NCI-H146 (cell line): ENCODE measurements at places on chromosomes 6 and 20.

DNA sequence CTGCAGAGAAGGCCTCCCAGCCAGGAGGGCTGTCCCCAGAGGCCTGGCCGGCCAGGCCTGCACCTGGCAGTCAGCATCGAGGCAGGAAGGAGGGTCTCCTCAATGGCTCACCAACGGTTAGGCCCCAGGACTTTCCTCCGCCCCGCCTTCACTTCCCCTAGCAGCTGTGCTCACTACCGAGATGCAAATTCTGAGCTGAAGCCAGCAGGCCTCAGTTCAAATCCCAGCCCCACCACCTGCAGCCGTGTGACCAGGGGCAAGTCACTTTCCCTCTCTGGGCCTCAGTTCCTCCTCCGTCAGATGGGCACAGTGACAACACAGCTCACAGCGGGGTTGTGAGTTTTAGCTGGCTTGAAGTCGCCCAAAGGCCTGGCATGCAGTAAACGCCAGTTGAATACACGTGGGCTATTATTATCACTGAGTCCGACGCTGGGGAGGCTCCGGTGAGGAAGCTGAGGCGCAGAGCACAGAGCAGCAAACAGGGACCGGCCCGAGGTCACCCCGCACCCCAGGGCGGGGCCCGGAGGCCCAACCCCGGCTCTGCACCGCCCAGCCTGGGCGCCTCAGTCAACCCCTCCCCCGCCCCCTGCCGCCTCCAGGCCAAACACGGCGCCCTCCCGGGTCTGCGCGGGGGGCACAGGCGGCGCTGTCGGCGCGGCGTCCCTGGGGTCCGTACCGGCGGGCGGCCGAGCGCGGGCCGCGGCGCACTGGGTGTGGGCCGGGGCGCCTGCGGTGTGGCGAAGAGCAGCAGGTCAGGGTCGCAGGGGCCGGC is 671 bp downstream of the E2F1 start:
- DNase-seq, result peak; percentile 91

GRCh38 chr20:7516621-7517111 is 423.6 kb downstream of the HAO1 start:
- peak; percentile 14 for DNase-seq

DNA sequence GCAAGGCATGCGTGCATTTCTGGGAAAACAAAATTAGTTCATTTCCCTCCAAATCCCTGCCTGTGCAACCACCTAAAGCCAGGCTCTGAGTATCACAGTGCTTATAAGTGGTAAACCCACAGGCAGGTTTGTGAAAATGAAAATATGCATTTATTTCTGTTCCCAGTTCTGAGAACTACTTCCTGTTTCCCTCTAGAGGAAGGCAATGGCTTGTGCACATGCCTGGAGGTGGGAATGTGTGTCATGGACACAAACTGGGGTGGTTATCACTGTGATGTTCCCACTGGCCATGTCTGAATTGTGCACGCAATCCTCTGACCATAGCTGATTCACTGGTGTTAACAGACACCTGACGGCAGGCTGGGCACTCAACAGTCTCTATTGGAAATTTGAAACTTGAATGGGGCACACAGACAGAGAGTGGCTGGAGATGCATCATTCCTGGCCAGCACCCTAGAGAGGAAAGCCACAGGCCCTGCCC is 26.3 kb downstream of the FAM110A start:
- DNase-seq, result no peak

DNA sequence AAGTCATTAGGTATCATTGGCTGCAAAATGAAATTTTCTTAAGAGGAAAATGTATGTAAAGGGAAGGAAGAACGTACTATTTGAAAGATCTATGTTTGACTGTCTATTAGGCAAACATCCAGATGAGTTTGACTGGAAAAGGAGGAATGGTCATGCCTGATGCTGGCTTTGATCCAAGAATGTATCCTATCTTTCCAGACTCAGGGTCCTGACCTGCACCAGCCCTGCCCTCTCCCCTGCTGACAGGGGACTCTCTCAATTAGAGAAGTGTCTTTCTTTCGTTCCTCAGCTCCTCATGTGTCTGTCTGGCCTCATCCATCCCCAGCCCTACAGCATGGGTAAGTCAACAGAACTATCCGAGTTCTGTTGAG is 21.9 kb upstream of the SH3BGRL2 start:
- no peak for DNase-seq

GRCh38 chr6:155373276-155373675 is 59.0 kb upstream of the TFB1M start:
- DNase-seq, result no peak

DNA sequence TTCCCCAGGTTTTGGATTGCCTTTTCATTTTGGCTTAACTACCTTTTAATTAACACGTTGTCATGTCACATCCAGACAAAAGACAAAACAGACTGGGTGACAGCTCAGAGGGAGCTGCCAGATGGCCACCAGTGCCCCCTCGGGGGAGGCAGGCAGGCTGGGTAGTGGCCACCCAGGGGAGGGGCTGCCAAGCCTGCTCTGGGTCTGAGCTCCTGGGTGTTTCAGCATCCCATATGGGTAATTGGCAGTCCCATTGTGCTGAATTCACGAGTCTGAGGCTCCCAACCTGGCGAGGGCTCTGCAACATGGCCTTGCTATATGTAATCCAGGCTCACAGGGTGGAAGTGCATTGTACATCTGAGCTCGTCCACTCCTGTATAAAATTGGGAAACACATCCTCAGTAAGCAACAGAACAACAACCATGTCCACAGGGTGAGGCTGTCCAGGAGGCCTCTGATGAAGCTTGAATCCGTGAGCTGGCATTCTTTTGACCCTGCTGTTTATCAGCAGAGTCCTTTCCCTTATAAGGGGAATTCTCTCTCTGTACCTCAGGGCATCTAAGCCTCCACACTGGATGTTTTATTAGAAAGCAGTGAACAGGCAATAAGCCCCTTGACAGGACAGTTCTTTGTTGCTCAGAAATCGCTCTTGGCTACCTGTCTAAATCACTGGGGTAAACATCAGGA is 111.7 kb upstream of the SLC22A23 start:
- DNase-seq, result peak; percentile 88

DNA sequence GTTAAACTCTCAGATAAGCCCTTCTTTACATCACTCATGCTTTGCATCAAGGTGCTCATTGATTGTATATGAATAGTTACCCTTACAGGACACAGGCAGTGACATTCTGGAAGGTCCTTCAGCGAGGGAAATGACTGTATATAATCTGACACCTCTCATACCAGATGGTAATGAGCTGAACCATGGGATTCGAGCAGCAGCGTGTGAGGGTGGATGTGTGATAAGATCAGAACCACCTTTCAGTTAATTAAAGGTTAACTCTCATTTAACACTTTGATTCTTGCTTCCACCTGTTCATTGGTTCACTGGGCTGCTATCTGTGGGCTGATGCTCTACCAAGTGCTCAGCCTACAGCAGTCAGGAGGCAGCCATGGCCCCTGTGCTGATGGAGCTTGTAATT is 24.2 kb downstream of the NEDD9 start:
- no peak for DNase-seq

GRCh38 chr6:138030872-138031271 is 76.3 kb downstream of the PERP start:
- DNase-seq, result no peak

DNA sequence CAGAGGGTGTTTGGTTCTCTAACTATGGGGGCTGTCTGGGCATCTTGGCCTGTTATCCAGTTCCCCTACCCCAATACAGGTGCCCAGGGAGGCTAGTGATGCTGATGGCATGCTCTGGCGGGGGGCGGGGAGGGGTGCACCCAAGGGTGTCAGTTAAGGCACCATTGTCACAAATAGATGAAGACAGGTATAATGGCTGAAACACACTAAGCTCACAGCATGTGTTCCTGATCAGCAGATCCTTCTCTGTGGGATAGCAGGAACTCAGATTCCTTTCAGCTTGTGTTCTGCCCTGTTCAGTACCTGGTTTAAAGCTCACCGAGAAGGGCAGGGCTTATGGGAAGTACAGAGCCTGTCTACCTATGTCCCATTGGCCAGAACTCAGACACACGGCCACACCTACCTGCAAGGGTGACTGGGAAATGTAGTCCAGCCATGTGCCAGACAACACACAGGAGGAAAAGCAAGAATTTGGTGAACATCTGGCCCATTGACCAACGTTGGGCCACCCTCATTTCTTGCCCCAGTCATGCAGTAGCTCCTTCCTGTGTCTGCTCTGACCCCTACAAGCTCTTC is 3.4 kb upstream of the RSPO4 start:
- DNase-seq, result peak; percentile 19
